ENCODE measurements at places on chromosomes 12 and 14. TPM values are rescaled to one million over a fixed set of nuclear protein-coding genes. Genes with fewer than 3 reads are reported as not detected.

NDUFA9 gene
- total RNA-seq, result 95.1 TPM

DNA sequence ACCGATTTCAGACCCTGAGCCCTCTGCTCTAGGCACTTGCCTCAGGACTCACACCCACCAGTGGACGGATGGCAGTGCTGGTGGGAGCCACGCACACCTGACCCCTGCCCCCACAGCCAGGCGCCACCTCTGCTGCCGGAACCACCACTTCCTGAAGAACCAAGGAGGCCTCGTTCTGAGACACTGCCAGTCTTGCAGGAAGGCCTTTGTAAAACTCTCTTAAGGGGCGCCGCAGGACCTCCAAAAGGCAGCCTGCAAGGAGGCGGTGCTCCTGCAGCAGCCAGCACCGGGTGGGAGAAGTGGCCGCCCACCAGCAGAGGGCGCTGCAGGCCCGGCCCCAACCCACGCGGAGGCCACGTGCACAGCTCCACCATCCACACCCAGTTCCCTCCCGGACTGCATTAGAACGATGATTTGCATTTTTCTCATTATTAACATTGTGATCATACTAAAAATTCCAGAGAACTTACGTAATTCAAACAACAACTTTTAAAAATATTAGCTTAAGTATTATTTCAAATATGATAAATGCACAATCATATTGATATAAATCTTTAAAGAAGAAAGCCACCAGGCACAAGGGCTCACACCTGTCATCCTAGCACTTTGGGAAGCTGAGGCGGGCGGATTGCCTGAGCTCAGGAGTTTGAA is 12.8 kb downstream of the STX2 start:
- peak; percentile 65 for DNase-seq

DNA sequence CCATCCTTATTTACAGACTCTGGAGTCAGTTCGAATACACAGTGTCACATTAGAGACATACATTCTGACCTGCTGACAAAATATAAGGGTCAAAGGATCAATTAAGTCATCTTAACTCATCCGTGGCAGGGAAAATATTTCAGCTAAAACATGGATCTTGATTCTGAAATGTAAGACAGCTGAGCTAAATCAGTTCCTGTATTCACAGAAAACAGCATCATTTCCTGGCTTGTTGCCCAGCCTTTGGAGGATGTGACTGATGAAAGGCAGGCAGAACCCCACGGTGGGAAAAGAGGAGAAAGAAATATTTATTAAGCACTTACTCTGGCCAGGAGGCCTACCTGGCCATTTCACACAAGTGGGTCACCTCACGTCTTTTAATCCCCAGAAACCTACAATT is 101.9 kb downstream of the GAS2L3 start:
- no peak for DNase-seq

GRCh38 chr12:113269257-113269943 is 48.1 kb downstream of the TPCN1 start:
- DNase-seq, result no peak

- DNase-seq, result no peak
Observed at GRCh38 chr12:20415028-20415427, 46.7 kb downstream of the PDE3A start.

DNA sequence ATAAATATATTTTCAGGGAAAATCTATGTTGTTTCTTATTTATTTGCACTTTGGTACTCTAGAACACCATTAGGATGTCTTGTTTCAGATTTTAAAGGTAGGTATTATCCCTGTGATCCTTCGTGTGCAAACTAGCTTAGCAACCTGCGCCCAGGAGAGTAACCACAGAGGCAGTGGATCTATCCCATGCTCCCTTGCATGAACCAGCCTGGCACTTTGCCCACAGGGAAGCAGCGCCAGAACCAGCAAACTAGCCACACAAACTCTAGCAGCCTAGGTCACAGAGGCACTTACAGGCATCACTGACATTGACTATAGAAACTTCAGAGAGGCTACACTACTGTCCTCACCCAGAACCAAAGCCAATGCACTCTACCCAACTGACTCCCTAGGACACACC is 76.1 kb downstream of the TSHR start:
- DNase-seq, result no peak

GRCh38 chr14:37328673-37329072 is 130.9 kb downstream of the MIPOL1 start:
- no peak for DNase-seq

GRCh38 chr14:59844186-59844812 is 26.3 kb downstream of the RTN1 start:
- no peak for DNase-seq

- no peak for DNase-seq
Observed at GRCh38 chr14:50051106-50051505, 65.3 kb downstream of the VCPKMT start.

DNA sequence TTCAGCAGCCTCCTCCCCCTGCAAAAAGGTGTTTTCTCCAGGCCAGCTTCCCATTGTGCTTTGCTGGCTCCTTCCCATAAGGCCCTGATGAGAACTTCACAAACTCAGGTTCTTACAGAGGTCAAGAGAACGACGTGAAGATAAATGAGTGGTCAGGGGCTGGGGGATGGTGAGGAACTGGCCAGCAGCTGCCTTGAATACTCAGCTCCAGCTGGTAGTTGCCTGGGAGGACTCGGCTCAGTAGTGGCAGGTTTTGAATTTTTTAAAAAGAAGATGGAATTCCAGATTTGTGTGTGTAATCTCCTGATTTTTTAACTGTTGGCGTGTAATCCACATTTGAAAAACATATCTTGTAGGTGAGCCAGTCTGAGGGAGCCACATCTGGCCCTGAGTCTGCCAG is 5.9 kb downstream of the DDX55 start:
- no peak for DNase-seq

GRCh38 chr14:93712838-93713724 is 75.2 kb downstream of the PRIMA1 start:
- DNase-seq, result no peak

DNA sequence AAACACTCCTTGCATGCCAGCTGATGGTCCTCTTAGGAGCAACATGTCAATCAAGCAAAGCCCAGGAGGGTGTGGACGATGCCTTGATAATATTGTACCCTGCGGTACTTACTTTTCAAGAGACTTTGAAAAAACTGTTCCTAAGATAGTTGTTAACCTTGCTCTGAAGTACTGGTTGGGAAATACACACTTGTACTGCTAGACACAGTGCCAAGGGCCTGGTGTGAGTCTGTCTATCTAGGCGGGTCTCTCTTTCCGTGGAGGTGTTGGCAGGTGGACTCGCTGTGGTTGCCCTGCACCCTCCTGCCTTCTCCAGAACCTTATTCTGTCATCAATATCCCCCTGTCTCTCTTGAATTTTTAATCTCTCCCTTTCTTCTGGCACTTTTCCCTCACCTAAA is 189.4 kb downstream of the NRXN3 start:
- DNase-seq, result no peak

All from activated CD4-positive, alpha-beta memory T cell treated with anti-CD3 and anti-CD28 coated beads, Interleukin-2, amount 10 ng/mL, durations not matched to agents 7 days and 5 days (primary cell).